ENCODE measurements at places on chromosomes 6 and 20. TPM values are rescaled to one million over a fixed set of nuclear protein-coding genes. Genes with fewer than 3 reads are reported as not detected.

Gene MAP1LC3A
- total RNA-seq = not detected

Gene ITCH
- total RNA-seq = 112 TPM

Gene GPSM3
- 0.27 TPM for total RNA-seq

Gene ANKRD6
- total RNA-seq = 0.13 TPM

Gene ADGRF1
- not detected for total RNA-seq

Gene TNNC2
- 7.1 TPM for total RNA-seq

Gene FAM229B
- total RNA-seq = 23.7 TPM

Gene BTBD3
- total RNA-seq = 32.2 TPM

Gene SCAF8
- 47.3 TPM for total RNA-seq

Gene TNFRSF21
- 46.3 TPM for total RNA-seq

Gene MYMX
- not detected for total RNA-seq

Gene CLPSL2
- total RNA-seq = not detected

Gene HLA-DRB1
- not detected for total RNA-seq

Gene TP53TG5
- total RNA-seq = not detected

Gene SLC17A9
- 33.6 TPM for total RNA-seq

Gene ERVFRD-1
- total RNA-seq = not detected

Gene CNR1
- total RNA-seq = not detected

Gene GGTLC1
- total RNA-seq = not detected

Gene LST1
- not detected for total RNA-seq

Gene RAET1L
- total RNA-seq = not detected

Gene DEFB132
- total RNA-seq = not detected

Gene FAXC
- 0.11 TPM for total RNA-seq

Gene SALL4
- total RNA-seq = 0.17 TPM

Gene POU5F1
- total RNA-seq = 1.2 TPM

Gene FBXO9
- 59.2 TPM for total RNA-seq

Gene MUC21
- not detected for total RNA-seq

Gene MTCH1
- total RNA-seq = 115 TPM

Gene FAM209B
- total RNA-seq = 0.32 TPM

Gene LY86
- total RNA-seq = not detected

Gene MYLK2
- not detected for total RNA-seq

Gene CDC40
- 36.2 TPM for total RNA-seq

Gene CENPB
- 54.5 TPM for total RNA-seq

Gene SEMG1
- total RNA-seq = not detected

Gene CNKSR3
- total RNA-seq = 38.6 TPM

Gene C20orf202
- 0.20 TPM for total RNA-seq

Gene B3GALT4
- total RNA-seq = 0.27 TPM

Gene TFAP2B
- not detected for total RNA-seq

Gene OR2B6
- total RNA-seq = not detected

Gene GNMT
- total RNA-seq = 7.0 TPM

Gene CCNC
- 193 TPM for total RNA-seq

Gene OR12D3
- not detected for total RNA-seq

Gene SYCP2
- total RNA-seq = 0.25 TPM

Gene ZNF334
- 4.8 TPM for total RNA-seq

Gene OR5V1
- total RNA-seq = not detected

Data from HepG2 (cell line).